ENCODE measurements at places on chromosomes 2 and 18.

- peak; percentile 30 for DNase-seq
Observed at GRCh38 chr2:82675186-82675585, 1783.9 kb downstream of the SUCLG1 start.

- DNase-seq = no peak
Observed at GRCh38 chr18:79736230-79736629, 56.6 kb downstream of the CTDP1 start.

GRCh38 chr2:200479692-200480265 is 30.1 kb downstream of the KCTD18 start:
- peak; percentile 76 for DNase-seq

DNA sequence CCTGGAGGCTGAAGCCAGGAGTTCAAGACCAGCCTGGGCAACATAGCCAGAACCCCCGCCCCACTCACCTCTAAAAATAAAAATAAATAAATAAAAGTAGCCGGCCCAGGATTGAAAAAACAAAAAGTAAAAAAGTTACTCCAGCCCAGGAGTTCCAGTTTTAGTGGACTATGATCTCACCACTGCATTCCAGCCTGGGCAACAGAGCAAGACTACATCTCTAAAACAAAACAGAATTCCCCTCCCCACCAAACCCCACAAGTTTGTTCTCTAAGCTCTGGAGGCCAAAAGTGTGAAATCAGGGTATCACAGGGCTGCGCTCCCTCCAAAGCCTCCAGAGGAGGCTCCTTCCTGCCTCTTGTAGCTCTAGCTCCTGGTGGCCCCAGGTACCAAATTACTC is 1.7 kb downstream of the D2HGDH start:
- DNase-seq = no peak

GRCh38 chr2:885230-886071 is 65.2 kb upstream of the SNTG2 start:
- DNase-seq = no peak

- DNase-seq = no peak
Observed at GRCh38 chr18:5746844-5747243, 148.5 kb downstream of the TMEM200C start.

DNA sequence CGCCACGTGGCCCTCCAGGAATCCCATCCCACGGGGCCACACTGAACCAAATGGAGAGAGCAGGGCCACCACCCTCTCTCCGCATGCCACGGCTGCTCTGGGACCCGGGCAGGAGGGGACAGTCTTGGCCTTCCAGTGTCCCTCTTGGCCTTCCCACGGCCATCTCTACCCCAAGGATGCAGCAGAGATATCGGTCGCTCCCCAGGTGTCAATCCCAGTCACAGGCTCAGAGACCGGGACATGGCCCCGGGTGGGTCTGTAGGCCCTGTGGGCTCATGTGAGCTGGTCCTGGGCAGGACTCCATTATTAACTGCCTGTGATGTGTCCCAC is 15.3 kb downstream of the CAPN10 start:
- no peak for DNase-seq

DNA sequence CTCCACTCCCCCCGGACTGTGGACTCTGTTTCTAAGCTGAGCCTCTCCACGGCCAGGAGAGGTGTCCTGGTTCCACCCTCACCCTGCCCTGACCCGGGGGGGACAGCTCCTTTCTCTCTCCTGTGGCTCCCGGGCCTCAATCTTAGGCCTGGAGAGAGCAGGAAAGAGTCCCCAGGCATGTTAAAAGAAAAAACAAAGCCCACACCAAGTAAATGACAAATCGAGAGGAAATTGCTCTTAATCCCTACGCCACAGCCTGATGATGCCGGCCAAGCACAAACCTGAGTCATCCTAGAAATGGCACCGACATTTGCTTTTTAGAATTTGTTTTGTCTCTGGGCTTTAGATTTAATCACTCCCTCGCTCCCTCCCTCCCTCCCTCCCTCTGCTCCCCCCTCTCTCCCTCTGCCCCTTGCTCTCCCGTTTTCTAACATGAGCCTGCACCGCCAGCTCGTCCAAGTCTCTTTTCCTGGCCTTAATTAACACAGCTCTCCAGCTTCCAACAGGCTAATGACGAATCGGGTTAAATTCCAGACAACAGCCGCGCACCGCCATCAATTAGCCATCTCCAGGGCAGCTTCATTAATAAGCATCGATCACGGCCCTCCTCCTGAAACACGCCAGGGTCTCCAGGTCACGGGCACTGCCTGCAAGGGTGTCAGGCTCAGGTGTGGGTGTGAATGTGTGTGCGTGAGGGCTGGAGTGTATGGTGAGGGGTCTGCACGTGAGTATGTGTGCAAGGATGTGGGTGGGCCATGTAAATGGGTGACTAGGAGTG is 230.8 kb downstream of the CELF4 start:
- DNase-seq = peak; percentile 84

GRCh38 chr2:17892770-17893534 is 14.5 kb downstream of the KCNS3 start:
- no peak for DNase-seq

DNA sequence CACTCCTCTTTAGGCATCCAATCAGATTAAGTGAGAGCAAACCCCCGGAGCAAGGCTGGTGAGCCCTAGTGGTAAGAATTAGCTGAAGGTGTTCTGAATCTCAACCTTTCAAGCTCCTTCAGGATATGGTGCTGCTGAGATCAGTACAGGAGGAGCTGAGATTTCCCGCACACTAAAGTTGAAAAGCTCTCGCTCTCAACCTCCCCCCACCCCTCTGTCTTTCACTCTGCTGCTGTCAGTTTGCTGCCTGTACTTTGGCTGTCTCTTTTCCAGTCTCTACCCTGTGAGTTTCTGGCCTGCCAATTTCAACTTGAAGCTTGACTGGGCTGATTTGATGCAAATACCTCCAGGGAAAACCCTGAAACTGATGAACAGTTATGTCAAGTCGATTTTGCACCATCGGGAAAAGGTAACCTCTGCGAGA is 15.7 kb downstream of the ZEB2 start:
- no peak for DNase-seq

DNA sequence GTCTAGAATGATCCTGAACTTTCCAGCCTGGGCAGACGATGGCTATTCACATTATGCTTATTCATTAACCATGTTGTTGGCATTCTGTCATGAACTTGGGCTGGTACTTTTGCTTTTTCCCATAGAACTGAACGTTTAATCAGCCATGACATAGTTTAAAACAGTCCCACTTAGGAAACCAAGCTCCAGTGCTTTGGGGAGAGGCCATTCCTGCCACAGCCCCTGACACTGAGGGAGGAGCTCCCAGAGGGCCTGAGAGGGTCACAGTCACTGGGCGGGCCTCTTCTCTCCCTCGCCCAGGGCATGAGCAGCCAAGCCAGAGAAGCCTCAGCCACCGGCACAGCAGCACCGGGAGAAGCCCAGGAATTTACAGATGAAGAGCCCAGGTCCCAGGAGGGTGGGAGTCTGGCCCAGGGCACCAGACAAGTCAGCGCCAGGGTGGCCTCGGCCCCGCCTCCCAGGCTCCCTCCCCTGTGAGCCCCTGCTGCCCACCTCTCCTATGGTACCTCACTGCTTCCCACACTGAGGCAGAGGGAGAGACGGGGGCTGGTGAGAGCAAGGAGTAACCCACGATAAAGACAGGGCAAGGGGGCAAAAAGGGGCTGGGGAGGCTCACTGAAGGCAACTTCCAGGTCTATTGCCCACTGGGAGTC is 33.6 kb downstream of the MAL start:
- DNase-seq = no peak

GRCh38 chr2:143068094-143068493 is 61.1 kb upstream of the ARHGAP15 start:
- DNase-seq = no peak

GRCh38 chr2:38274286-38275276 is 102.5 kb downstream of the ATL2 start:
- DNase-seq = peak; percentile 82

DNA sequence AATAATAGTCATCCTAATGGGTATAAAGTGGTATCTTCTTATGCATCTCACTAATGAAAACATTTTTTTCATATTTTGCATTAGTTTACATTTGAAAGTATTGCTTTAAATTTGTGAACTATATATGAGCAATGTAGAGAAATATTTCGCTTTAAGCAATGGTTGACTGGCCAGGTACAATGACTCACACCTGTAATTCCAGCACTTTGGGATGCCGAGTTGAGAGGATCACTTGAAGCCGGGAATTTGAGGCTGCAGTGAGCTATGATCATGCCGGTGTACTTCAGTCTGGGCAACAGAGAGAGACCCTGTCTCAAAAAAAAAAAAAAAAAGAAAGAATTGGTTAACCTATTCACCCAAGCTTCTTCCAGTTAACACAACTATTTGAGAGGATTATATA is 15.1 kb downstream of the ZCCHC2 start:
- DNase-seq = no peak

DNA sequence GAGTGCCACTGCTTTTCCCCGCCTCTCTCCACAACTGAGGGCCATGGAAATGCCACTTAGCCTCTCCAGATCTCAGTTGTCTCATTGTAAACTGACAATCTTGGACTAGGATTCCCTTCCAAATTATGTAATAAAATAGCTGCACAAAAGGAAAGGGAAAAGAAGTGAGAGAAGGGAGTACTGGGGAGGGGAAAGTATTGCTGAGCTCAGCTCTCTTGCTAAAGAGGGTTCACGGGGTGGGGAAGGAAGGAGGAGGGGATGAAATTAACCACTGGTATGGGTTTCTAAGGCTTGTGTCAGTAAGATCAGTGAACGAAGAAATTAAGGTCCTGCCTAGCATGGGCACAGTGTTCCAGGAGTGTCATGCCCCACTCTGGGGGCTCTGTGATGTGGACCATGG is 417.3 kb downstream of the TGIF1 start:
- DNase-seq = no peak

DNA sequence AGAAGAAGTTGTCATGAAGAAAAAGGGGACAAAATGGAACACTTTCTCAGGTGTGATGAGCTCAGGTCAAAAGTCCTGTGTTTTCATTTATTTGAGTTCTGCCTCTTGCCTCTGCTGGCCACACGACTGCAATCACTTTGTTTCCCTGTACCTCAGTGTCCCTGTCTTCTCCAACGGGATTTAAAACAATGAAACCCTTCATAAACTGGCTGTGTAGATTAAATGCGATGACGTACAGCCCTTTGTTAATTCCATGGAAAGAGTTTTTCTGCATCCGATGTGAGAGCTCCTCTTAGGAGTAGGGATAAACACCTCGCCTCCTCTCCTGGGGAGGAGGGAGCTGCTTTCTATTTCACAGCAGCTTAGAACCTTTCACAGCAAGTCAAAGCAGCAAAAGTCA is 51.5 kb upstream of the CNGA3 start:
- no peak for DNase-seq

DNA sequence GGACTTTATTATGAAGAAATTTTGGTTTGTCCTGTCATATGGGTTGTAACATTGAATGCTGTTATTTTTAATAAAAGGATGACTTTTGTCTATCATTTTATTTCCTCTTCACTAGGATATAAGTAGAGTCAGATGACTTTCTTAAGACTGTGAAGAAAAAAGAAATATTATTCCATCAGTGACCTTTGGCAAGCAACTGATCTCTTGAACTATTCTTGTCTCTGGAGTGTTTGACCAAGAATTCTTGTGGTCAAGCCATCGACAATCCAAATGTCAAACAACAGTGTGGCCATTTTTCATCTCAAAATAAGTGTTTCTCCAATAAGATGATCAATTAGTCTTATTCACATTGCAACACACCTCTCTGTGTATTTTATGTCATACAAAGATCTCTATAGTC is 24.9 kb downstream of the HOXD1 start:
- no peak for DNase-seq

- no peak for DNase-seq
Observed at GRCh38 chr2:3494984-3495666, 24.2 kb downstream of the ADI1 start.

GRCh38 chr2:220533485-220533884 is 906.1 kb downstream of the SLC4A3 start:
- DNase-seq = peak; percentile 35

GRCh38 chr18:49898421-49898820 is 85.1 kb upstream of the ACAA2 start:
- peak; percentile 63 for DNase-seq

DNA sequence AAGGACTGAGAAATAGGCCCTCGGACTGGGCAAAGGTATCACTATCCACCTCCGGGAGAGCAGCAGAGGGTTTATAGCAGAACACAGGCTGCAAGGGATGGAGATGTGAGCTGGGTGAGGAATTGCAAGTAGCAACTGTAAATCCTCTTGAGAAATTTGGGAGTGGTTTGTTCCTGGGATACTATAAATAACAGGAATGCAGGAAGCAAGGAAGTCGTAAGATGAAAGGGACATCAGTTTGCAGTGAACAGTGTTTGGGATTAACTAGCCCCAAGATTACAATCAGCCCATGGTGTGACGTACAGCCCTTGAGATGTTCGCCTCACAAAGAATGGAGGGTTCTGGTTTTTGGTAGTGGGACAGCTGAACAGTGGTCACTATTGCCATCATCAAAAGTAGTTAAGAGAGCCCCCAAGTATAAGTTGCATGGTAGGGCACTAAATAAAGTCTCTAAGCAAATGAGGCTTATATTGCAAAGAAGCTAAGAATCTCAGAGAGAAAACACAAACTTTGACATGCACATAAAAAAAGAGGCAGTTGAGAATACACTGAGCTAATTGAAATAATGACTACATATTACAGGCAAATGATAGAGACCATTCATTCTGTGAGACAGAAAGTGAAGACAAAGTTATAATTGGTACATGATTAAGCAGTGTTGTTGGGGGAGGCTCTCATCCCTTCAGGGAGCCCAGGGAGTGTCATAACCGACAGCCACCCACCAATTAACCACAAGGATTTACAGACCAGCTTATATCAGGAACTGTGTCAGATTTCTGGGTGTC is 362.5 kb upstream of the ACVR2A start:
- peak; percentile 5 for DNase-seq

DNA sequence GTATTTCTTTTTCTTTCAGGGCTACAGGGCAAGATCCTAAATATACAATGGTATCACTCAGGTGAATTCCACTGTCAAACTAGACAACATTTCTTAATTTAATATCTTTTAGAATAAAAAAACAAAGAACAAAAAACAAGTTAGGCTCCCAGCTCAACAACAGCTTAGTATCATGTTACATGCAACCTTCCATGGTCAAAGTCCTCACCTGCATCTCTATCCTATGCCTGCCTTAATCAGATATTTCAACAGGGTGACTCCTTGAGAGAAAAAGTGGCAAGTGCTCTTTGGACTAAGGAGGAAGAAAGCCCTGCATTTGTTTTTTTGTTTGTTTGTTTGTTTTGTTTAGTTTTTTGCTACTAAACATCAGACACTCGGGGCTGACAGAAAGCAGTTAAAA is 50.2 kb downstream of the WDFY1 start:
- no peak for DNase-seq

GRCh38 chr2:126494593-126494992 is 161.4 kb upstream of the GYPC start:
- DNase-seq = no peak

- no peak for DNase-seq
Observed at GRCh38 chr18:52489396-52490306, 149.7 kb downstream of the DCC start.

DNA sequence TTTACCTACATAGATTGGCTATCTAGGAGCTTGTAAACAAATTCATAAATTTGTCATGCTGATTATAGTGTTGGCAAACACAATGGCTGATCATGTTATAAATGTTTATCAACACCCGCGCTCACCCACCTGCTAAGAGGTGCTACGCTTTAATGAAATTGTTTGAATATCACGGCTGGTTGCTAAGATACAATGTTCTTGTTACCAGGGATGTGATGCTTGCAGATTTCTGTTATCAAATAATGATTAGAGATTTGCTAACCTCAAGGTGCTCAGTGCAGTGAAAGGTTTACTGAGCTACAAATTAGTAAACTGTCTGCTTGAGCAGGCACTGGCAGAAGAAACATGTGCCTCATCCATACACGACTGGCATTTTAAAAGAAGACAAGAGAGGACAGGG is 160.0 kb upstream of the ZEB2 start:
- no peak for DNase-seq
